ENCODE measurements at places on chromosomes 6 and 20. TPM values are rescaled to one million over a fixed set of nuclear protein-coding genes. Genes with fewer than 3 reads are reported as not detected.

- no peak for DNase-seq
Measured at GRCh38 chr6:35503534-35503933, 6.7 kb upstream of the TEAD3 start.

Gene CPNE5
- total RNA-seq = 0.27 TPM

DNA sequence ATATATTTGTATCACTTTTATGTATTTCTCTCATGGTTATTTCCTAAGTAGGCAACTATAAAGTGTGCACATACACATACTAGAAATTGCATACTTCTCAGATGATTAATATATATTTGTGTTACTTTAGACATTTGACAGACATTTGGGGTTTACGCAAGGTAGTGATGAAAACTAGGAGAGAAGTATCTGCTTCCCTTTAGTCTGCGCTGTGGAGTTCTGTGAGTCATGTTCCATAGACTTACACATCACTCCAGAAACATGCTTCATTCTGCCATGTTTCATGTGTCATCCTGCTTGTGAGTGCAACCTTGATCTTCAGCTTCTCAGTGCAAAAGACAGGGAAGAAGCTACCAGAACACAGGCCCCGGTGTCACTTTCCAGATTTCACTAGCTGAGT lies 200.7 kb upstream of the BMP2 start:
- no peak for DNase-seq

Gene SLC44A4
- total RNA-seq = not detected

DNA sequence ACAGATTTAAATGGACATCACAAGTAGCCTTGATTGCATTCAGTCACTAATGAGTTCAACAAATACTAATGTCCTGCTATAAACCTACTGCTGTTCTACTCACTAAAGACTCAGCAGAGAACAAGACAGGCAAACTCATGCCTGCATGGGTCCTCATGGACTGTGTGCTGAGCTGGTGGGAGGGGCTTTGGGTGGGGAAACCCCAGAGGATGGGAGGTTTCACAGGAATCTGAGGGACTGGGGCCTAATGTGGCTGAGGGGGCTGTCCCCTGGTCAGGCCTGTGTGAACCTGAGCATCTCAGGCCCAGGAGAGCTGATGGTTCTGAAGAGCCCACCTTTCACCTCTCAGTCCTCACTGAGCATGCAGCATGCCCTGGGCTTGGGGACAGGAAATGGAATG lies 1.4 kb downstream of the CST8 start:
- no peak for DNase-seq

Gene AIF1
- total RNA-seq = 2.6 TPM

Gene NKAIN2
- total RNA-seq = 0.65 TPM

DNA sequence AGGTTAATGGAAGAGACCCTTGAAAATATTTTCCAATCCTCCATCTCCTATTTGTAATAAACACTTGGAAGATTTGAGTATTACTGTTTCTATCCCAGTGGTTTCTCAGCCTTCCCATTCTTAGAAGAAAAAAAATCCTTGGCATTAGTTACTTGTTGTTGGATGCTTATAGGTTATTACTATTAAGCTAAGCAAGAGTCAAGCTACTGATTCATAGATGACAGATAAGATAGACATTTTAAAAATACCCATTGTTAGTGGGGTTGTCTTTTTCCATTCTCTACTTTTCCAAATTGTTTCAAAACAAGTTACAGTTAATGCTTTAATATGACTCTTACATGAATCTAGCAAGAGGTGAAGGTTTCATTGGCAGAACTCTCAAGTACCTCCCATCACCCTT lies 158.5 kb downstream of the HIVEP2 start:
- DNase-seq = no peak

Gene SNAP25
- total RNA-seq = not detected

Gene HTR1B
- not detected for total RNA-seq

Gene SLC35D3
- total RNA-seq = not detected

DNA sequence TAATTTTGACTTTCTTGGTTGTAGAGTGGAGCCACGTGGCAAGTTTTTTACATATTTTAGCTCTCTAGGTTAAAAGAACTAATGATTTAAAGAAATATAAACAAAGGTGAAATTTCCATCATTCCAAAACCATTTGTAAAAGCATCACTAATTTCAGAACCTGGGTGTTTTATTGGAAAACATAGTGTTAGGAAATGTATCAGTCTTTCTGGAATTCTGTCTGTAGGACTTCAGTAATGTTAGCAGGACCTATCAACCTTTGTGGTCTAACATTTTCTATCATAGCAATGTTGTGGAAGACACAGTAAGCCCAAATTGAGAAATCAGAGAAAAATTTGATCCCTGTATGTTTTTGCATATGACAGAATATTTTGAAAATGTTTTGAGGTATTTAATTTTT lies 28.3 kb downstream of the L3MBTL3 start:
- no peak for DNase-seq

Gene ZNF391
- total RNA-seq = 0.27 TPM

Gene JPH2
- 76.6 TPM for total RNA-seq

- DNase-seq = no peak
Measured at GRCh38 chr20:23358563-23358906, 3.4 kb upstream of the GZF1 start.

GRCh38 chr6:97443408-97444080 lies 160.5 kb upstream of the MMS22L start:
- no peak for DNase-seq

DNA sequence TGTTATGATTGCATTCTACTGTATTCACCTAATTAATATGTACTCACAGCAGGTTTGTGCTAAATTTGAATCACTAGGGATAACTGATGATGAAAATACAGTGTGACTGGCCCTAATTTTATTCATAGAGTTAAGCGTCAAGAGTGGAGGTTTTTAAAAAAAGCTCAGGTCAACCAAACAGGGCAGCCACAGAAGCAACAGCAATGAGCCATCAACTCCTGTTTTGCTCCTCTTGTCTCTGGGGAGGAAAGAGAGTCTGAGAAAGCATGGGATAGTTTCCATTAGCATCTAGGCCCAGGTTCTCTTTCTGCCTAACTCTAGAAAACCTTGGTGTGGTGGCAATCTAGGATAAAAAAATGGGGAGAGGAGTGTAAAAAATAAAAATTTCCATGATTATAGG lies 122.1 kb downstream of the OGFRL1 start:
- DNase-seq = no peak

DNA sequence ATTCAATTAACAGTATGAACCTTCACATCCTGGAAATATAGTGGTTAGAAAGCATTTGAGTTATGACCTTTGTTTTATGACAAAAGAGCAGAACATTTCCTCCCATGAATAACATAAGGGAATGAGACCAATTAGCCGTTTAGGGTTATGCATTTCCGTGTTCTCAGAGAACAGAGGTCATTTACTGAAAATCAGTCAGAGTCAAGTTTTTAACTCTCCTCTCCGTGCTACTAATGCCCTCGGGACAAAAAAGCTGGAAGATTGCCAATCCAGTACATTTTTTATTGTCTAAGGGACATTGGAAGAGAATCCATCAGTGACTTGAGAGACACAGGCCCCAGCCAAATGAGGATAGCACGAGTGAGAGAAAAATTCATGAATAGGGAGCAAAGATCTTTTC lies 632.7 kb downstream of the RFPL4B start:
- DNase-seq = no peak

- no peak for DNase-seq
Measured at GRCh38 chr20:19692100-19692499, 66.0 kb upstream of the RIN2 start.

- DNase-seq = no peak
Measured at GRCh38 chr20:46550461-46550860, at the start of gene OCSTAMP. OCSTAMP (minus strand) TSS chr20:46550654; CDS start chr20:46550560, 94 bp downstream.

Data from psoas muscle (tissue), 8 donors.